T1000 (cell line): ENCODE measurements at places on chromosomes 3 and 15.

DNA sequence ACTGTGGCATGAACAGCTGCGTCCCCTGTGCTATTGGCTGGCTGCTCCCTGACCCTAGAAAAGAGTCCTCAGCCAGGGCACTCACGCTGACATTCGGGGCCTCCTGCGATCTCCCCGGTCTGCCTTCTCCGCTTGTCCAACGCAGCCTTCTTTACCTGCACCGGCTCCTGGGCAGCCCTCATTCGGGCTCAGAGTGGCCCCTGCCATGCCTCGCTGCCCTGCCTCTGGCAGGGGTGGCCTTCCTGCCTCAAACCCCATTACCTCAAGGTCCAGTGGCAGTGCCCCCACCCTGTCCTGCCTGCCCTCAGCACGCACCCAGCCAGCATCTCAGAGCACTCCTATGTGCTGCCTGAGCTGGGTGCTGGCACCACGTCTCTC lies 86.5 kb downstream of the TBC1D2B start:
- no peak for DNase-seq

- DNase-seq, result no peak
Measured at GRCh38 chr3:177411201-177411600, 213.9 kb upstream of the TBL1XR1 start.

GRCh38 chr3:157865352-157866000 lies 240.7 kb downstream of the SHOX2 start:
- no peak for DNase-seq

- no peak for DNase-seq
Measured at GRCh38 chr3:22988566-22988965, 214.6 kb upstream of the UBE2E2 start.

DNA sequence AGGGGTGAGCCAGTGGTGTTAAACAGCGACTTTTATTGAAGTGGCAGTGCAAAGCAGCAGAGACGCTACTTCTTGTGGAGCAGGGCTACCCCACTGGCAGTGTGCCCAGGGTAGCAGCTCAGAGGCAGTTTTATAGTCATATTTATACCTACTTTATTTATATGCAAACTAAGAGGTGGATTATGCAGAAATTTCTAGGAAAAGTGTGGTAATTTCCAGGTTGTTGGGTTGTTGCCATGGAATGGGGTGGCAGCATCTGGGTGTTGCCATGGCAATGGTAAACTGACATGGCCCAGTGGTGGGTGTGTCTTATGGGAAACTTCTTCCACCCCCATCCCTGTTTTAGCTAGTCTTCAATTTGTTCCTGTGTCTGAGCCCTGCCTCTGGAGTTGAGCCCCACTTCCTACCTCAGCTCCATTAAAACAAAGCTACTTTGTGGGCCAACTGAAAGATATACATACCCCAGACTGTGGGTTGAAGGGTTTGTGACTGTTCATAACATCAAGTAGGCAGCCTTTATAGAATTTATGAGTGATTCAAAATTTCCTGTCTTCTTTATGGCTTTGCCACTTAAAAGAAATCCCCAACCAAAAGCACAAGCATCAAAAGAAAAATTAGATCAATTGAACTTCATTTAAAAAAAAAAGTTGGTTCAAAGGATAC lies 60.3 kb downstream of the EBLN2 start:
- DNase-seq, result no peak

DNA sequence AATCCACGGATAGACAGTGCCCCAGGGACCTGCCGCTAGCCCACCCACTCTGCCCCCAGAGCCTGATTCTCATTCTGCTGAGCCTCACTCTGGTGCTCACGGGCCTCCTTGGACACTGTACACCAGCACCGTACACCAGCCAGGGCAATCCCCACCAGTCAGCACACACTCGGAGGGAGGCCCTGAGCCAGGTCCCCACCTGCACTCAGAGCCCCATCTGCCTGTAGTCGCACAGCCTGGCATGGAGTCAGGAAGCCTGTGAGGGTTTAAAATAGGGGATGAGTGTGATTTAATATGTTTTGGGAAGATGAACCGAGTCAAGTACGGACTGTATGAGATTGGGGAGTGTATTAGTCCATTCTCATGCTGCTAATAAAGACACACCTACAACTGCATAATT lies 223.0 kb downstream of the SLCO3A1 start:
- DNase-seq, result no peak

GRCh38 chr3:18675197-18675596 lies 250.1 kb upstream of the SATB1 start:
- DNase-seq, result no peak

- DNase-seq, result no peak
Measured at GRCh38 chr15:53209396-53210042, 419.4 kb upstream of the ONECUT1 start.

GRCh38 chr3:197394464-197395321 lies 96.3 kb upstream of the DLG1 start:
- DNase-seq, result no peak

GRCh38 chr3:122697952-122698620 lies 17.4 kb downstream of the PARP14 start:
- no peak for DNase-seq

- no peak for DNase-seq
Measured at GRCh38 chr3:102176333-102177050, 258.3 kb upstream of the ZPLD1 start.

DNA sequence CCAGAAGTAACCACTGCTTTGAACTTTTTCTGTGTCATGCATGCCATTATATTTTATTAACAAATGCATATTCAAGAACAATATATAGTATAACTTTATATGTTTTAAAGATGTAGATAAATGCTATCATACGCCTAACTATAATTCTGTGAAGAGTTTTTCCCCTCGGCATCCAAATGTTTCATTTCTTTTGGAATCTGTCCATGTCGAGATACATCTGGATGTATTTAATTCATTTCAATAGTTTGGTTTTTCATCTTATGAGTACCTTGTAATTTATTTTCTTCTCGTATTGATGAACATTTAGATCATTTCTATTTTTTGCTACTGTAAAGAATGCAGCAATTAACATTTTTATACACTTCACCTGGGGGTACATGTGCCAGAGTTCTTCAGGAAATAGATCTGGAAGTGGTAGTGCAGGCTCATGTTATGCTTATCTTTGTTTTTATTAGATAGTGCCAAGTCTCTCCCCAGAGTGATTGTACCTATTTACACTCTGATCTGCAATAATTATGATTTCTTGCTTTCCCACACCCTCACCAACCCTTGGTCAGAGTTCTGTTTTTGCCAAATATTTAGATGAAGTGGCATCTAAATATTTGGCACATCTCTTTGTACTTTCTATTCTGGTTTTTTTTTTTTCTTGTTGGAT lies 29.7 kb downstream of the USP13 start:
- DNase-seq, result no peak

- DNase-seq, result no peak
Measured at GRCh38 chr3:104133630-104134029, 1233.1 kb upstream of the ALCAM start.

DNA sequence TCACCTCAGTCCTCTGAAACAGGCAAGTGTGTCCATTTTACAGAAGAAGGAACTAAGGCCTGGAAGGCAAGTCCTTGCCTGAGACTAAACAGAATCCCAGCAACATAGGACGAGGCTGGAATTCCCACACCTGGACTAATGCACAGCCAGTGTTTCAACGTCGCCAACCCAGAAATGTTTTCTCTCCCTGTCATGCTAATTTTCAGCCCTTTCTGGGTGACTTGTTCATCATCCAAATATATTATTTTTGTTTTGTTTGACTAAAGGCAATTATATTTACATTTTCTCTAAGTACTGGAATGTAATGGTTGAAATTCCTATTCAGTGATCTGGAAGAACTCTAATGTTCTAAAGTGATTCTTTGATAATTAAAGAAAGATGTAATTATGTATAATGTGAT lies 51.8 kb downstream of the BTD start:
- DNase-seq, result no peak

- no peak for DNase-seq
Measured at GRCh38 chr3:7385635-7386034, 524.7 kb downstream of the GRM7 start.

DNA sequence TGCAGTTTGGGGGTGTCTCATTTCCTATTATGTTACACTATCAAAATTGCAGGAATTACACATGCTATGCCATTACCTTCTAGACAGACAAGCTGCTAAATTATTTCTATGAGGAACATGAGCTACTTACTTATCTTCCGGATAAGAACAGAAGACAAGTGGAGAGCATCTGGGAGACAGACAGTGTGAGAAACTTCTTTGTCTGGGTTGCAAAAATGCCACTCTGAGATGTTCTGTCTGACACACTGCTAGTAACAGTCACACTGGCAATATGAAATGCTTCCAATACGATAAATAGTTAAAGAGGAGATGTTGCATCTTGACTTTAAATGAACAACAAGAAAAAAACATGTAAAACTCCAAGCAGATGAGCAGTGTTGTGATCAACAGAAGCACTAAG lies 40.1 kb downstream of the LSAMP start:
- no peak for DNase-seq

- DNase-seq, result peak; percentile 77
Measured at GRCh38 chr3:58383904-58384303, 49.7 kb downstream of the PDHB start.

- DNase-seq, result no peak
Measured at GRCh38 chr3:6262010-6262409, 598.9 kb upstream of the GRM7 start.

- no peak for DNase-seq
Measured at GRCh38 chr15:80581976-80582375, 113.1 kb upstream of the ABHD17C start.

GRCh38 chr3:164748626-164749025 lies 329.7 kb downstream of the SI start:
- DNase-seq, result no peak

- no peak for DNase-seq
Measured at GRCh38 chr15:40441565-40442531, 1.1 kb downstream of the BAHD1 start.
